Cardiac septum (tissue), 1 donor: ENCODE measurements at places on chromosomes 6 and 20. TPM values are rescaled to one million over a fixed set of nuclear protein-coding genes. Genes with fewer than 3 reads are reported as not detected.

DNA sequence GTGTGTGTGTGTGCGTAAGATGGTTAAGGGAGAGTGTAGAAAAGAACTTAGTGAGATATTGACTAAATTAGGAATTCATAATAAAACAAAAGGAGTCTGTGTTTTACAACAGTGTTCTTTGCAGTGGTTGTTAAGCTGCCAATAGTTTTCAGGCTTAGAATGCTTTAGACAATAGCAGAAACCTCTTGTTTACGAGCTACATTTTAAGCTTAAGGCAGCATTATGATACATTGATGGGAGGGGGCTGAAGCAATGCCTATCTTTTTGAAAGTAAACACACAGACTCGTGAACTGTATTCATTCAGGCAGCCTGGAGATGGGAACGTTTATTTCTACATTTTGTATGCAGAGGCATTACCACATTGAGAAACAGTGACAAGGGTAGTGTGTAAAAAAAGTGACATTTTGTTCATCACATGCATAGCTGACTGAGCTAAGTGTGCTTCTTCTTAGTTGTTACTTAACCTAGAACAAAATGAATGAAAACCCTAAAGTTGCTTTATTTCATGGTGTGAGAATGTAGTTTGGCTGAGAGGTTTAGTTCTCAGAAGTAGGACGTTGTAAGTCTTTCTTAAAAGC lies 21.2 kb downstream of the CLVS2 start:
- DNase-seq = no peak

DNA sequence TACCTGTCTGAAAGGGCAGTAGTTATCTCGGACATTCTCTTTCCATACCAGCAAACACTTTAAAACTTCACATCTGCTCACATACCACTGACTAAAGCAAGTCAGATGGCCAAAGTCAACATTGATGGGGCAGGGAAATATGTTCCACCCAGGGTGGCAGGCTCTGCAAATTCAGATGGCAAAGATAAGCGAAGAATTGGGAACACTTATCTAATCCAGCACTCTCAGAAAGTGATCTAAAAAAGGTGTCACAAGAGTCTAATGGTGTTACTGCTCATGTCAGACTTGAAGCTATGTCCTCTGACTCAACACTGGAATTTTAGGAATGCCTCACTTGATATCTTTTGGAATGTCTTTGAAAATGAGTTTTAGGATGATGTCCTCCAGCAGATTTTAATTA lies 1086.2 kb downstream of the KIF16B start:
- no peak for DNase-seq

- DNase-seq = no peak
Measured at GRCh38 chr6:118135371-118135770, 228.3 kb downstream of the SLC35F1 start.

- DNase-seq = no peak
Measured at GRCh38 chr6:139701003-139701402, 326.6 kb upstream of the CITED2 start.

GRCh38 chr6:137846274-137846673 lies 20.8 kb upstream of the TNFAIP3 start:
- no peak for DNase-seq

DNA sequence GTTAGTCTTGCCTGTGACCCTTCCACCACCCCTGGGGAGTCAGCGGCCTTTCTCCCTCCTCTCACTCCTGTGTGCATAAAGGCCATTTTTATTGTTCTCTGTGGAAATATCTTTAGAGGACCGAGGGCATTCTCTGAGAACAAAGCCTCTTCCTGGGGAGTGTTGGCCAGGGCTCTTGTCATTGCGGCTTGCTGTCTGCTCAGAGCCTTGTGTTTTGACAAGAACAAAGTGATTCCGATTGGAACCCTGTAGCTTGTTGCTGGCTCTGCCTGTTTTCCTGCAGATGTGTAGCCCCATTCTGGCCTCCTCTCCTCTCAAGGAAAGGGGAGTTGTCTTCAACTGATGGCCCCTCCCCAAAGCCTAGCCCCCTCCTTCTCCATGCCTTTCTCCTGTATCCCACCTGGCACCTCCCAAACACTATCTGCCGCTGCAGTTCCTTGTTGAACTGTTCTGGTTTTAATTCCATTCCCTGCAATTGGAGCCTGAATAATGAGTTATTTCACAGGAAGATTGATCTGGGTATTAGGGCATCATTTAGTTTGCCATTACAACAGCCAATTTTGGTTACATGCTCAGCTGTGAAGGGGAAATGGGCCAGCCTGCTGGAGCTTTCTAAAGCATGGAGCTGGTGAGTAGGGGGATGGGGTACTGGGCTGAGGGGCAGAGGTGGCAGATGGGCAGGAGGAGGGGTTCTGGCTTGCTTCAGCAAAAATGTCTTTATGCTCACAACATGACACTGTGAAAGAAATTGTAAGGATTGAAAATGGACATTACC lies 252.5 kb downstream of the LRFN2 start:
- no peak for DNase-seq

- no peak for DNase-seq
Measured at GRCh38 chr6:155188707-155189496, 74.9 kb upstream of the CLDN20 start.

GRCh38 chr20:13288357-13288756 lies 67.3 kb downstream of the ISM1 start:
- DNase-seq = no peak

DNA sequence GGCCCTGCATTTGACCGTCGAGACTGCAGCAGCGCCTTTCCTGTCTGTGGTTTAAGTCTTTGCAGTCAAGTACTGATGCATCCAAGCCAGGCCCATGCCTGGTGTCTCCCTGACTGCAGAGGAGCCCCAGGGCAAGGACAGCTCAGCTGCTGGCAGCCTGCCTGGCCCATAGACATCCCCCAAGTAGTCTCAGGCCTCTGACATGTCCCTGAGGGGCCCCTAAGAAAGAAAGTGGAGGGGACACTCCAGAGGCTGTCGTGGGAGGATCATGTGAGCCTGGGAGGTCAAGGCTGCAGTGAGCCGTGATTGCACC lies 18.0 kb downstream of the HRH3 start:
- DNase-seq = no peak

GRCh38 chr6:105459864-105460263 lies 57.0 kb upstream of the PREP start:
- no peak for DNase-seq

DNA sequence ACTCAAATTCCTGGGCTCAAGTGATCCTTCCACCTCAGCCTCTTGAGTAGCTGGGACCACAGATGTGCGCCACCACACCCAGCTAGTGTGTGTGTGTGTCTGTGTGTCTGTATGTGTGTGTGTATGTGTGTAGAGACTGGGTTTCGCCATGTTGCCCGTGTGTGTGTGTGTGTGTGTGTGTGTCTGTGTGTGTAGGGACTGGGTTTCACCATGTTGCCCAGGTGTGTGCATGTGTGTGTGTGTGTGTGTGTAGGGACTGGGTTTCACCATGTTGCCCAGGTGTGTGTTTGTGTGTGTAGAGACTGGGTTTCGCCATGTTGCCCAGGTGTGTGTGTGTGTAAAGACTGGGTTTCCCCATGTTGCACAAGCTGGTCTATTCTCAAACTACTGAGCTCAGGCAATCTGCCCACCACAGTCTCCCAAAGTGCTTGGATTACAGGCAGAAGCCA lies 28.3 kb downstream of the CDK5RAP1 start:
- DNase-seq = no peak

- DNase-seq = no peak
Measured at GRCh38 chr6:34859951-34860350, 27.9 kb downstream of the TAF11 start.

DNA sequence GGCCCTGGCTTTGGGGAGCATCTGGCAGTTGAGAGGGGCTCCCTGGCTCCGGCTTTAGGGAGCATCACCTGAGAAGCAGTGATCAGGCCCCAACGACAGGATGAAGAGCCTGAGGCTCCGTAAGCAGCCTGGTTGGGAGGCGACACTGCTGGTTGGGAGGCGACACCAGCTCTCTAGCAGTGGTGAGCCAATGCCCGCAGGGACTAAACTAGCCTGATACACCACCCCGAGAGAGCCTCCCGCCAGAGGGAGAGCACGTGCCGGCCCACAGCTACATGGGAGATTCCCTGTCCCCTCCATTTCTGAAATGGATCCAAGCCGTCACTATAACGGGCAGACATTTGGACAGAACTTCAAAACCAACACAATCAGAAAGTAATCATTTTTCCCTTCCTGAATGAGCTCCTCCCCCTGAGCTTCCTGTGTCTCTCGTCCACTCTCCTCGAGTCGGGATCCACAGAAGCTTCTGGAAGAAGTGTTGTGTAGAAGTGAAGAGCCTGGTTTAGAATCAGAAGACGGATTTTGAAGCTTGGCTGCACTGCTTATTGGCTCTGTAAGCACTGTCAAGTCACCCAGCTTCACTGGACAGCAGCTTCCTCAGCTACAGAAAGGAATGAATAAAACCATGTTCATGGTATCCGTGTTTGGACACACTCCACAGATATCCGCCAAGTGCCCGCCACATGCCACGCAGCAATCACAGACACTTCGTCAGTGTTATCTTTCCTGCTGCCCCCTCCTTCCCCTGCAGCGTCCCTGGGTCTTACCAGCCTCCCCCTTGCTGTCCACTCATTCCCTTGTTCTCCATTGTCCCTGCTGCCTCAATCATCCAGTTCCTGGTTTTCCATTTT lies 199.6 kb downstream of the TTLL2 start:
- no peak for DNase-seq

DNA sequence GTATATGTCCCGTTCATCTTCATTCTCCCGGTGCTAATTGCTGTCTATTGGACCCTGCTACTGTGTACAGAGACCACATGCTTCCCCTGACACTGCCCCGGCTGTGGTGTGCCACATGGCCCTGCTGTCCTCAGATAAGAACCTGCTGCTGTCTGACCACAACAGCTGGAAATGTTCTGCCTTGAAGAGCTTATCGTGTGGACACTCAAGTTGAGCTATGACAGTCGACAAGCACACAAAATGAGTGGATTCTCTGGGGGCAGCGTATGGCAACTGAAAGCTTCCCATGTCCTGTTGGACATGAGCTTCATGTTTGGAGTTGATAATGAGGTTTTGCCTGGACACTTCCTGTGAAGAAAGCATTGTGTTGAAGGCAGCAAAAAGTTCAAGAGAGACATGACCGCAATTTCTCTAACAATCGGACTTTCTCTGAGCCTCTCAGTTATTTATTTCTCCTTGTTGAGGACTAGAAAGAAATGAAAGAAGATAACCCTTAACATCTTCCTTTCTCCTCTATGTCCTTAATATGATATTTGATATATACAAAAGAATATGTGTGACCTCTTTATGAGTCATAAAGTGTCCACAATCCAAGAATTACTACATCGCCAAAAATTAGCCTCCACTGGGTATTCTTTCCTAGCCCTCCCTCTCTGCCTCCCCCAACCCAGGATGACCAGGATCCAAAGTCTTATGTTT lies 187.1 kb upstream of the TCF21 start:
- no peak for DNase-seq

DNA sequence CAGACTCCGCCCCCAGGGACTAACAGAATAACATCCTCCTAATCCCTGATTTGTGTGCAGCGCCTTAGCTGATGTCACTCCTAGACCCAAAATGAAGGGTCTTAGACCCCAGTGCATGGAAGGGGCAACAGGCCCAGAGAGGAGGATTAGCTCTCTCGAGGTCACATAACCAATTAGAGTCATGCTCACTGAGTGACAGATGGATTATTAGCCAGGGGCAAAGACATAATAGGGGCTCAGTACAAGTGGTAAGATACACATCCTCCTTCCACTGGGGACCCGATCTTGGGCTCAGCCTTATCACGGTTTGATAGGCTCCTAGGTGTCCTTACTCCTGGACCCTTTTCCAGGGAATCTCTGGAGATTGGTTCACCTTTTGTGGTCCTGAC lies 858 bp downstream of the TP53INP2 start:
- no peak for DNase-seq

DNA sequence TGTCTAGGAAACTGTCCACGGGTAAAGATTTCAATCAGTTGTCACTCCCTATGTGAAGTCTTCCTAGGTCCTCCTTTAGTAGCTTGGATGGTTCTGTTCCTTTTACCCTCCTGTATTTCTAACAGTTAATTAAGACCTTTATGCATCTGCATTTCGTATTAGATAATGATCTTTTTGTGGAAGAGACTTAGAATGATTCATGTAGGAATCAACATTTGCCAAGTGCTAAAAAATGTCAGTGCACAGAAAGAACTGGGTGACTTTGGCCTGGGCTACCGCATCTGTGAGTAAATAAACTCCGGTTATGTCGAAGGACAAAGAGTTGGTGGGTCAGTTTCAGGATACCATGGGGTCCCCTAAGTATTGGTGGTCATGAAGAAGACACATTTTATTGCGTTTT lies 918.0 kb downstream of the TFAP2A start:
- DNase-seq = no peak

GRCh38 chr6:112231594-112232060 lies 22.7 kb downstream of the LAMA4 start:
- no peak for DNase-seq

- no peak for DNase-seq
Measured at GRCh38 chr6:20640181-20640580, 105.9 kb downstream of the CDKAL1 start.

DNA sequence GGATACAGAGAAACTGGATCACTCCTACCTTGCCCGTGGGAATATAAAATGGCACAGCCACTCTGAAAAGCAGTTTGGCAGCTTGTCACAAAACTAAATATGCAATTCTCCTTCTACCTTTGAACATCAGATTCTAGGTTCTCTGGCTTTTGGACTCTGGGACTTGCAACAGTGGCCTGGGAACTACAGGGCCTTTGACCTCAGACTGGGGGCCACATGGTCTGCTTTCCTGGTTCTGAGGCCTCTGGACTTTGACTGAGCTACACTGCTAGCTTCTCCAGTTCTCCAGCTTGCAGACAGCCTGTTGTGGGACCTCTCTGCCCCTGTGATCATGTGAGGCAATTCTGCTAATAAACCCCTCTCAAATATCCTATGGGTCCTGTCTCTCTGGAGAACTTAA lies 168.8 kb downstream of the CDH26 start:
- DNase-seq = no peak

DNA sequence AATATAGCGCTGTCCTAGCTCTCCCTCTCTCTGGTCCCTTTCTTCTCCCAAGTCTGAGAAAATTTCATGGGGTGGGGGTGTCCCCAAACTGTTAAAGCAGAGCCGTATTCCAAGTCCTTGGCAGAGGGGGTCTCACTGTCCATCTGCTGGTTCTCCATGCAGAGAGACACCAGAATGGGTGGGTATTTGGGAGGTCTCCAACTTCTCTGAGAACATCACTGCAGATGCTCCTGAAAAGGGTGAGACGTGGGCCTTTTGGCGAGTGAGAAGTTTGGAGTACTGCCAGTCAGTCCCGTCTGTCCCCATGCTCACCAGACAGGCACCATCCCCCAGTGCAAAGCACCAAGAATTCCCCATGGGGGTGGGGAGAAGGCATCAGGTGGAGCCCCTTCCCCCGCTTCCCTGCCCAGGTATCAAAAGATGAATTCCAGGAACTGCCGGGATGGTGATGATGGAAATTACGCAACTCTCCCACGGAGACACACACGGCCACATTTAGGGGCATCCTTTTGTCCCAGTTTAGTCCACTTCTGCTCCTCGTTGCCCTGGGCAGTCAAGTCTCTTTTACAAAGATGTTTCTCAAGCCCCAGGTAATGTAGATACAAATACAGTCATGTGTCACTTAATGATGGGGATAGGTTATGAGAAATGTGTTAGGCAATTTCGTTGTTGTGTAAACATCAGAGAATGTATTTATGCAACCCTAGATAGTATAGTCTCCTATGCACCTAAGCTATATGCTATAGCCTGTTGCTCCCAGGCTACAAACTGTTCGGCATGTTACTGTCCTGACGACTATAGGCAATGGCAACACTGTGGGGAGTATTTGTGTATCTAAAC lies 73.4 kb upstream of the SRSF6 start:
- no peak for DNase-seq

GRCh38 chr6:137370871-137371633 lies 123.1 kb downstream of the OLIG3 start:
- DNase-seq = no peak

BMP5 gene
- total RNA-seq = 1.4 TPM

AKAP12 gene
- 15.4 TPM for total RNA-seq

SLC22A2 gene
- total RNA-seq = not detected

PACRG gene
- 14.1 TPM for total RNA-seq

GHRH gene
- not detected for total RNA-seq

AFG1L gene
- 11.9 TPM for total RNA-seq
